BE2C (cell line): ENCODE measurements at places on chromosomes 1 and 21.
A peak's percentile ranks its signal among the peaks of the same experiment; 100 is the strongest.

GRCh38 chr1:151540982-151541377, 871 bp downstream of the TUFT1 start:
- no peak for DNase-seq

DNA sequence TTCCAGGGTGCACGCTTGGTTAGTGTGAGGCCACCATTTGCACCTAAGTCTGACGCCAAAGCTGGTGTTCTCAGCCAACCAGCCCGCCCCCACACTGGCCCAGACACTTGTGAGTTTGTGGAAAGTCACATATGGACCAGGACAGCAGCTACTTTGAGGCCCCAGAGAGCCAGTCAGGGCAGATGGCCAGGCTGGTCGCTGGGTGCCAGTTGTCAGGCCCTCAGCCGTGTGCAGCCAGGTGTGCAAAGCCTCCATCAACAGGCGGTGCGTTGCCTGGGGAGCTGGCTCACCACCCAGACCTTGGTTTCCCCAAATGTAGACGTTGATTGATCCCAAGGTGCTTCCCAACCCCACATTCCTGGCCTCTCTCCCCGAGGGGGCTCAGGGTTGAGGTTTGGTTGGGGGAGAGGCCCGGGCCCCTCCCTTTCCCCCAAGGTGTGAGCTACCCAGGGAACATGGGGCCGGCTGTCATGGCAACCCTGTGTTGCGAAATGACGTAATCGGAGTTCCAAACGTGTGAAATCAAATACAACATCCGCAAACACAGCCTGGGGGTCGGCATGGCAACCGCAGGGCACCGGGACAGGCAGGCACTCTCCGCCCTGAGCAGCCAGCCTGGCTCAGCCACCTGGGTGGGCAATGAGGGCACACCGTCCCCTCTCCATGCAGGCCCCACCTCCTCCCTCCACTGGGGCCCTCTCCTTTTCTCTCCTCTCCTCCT, 42.2 kb upstream of the WNT4 start:
- no peak for DNase-seq

- DNase-seq: no peak
These were observed 9.0 kb upstream of the UBE2U start for GRCh38 chr1:64194168-64195080.

- no peak for DNase-seq
These were observed 277.8 kb downstream of the LTN1 start for GRCh38 chr21:28714777-28715464.

- DNase-seq: no peak
These were observed 138.2 kb downstream of the NTPCR start for GRCh38 chr1:233088613-233089012.

DNA sequence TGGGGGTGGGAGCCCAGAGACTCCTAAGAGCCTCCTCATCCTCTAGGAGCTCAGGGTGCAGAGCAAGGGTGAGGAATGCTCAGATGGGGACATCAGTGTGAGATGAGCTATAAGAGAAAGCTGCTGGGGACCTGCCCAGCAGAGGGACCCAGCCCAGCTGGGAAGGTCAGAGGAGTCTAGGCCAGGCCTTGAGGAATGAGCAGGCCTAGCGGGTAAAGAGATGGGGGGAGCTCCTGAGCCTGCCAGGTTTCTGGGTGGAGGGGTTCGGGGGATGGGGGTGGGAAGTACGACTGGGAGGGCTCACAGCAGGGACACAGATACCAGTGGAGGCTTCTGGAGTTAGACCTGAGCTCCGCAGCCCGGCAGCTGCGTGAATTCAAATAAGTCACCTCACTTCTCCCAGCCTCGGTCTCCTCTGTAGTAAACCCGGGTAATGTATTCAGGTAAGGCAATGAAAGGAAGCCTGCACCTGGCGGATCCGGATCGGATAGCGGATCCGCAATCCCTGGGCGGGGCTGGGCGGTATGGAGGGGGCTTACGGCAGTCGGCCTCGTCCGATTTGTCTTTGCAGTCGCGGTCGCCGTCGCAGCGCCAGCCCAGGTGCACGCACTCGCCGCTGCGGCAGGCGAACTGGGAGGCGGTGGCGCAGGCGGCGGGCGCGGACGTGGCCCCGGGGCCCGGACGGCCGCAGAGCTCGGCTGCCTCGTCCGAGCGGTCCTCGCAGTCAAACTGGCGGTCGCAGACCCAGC, 38.0 kb upstream of the MAGOH start:
- DNase-seq: no peak

DNA sequence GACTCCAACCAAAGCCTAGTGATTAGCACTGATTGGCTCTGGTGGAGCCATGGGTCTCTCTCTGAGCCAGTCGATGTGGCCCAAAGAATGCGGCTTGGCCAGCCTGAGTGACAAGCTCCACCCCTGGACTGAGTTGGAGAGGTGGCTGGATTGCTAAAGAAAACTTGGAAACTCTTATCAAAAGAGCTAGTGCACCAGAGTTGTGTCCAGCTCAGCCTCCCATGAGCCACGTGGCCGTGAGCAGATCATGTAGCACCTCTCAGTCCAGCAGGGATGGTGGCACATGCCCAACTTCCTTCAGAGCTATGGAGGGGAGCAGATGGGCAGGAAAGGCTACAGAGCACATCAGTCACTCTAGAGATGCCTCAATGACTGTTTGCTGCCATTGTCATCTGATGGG, 142.8 kb upstream of the VAMP3 start:
- no peak for DNase-seq

DNA sequence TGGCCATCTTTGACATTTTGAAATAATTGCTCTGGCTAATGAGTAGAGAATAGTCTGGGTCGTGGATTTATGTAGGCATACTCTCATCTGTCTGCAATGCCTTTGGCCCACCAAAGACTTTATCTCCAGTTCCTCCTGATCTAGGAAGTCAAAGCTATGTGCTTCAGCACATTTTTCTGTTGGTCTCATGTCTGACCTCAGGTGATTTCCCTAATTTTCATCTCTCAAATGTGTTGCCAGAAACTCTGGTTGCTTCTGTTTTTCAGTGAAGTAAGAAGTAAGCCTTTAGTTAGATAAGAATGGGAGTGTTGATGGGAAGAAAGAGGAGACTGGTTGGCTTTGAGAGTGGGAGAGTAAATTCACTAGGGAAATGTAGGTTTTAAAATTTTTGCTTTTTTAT, 66.4 kb downstream of the GPR88 start:
- DNase-seq: no peak

DNA sequence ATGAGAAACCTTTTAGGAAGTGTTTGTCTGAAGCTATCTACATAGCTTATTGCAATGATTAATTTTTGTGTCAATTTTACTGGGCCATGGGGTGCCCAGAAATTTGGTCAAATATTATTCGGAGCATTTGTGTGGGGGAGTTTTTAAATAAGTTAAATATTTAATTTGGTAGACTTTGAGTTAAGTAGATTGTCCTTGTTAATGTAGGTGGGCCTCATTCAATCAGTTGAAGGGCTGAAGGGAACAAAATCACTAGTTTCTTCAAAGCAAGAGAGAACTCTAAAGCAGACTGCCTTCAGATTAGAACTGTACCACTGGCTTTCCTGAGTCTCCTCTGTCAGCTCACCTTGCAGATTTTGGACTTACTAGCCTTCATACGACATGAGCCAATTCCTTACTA, 1008.6 kb upstream of the ADAMTS5 start:
- no peak for DNase-seq

- DNase-seq: peak; percentile 86
These were observed 135.7 kb upstream of the KRTAP19-8 start for GRCh38 chr21:31173881-31174555.

- peak; percentile 65 for DNase-seq
These were observed 16.1 kb upstream of the ETV3 start for GRCh38 chr1:157154291-157154690.

DNA sequence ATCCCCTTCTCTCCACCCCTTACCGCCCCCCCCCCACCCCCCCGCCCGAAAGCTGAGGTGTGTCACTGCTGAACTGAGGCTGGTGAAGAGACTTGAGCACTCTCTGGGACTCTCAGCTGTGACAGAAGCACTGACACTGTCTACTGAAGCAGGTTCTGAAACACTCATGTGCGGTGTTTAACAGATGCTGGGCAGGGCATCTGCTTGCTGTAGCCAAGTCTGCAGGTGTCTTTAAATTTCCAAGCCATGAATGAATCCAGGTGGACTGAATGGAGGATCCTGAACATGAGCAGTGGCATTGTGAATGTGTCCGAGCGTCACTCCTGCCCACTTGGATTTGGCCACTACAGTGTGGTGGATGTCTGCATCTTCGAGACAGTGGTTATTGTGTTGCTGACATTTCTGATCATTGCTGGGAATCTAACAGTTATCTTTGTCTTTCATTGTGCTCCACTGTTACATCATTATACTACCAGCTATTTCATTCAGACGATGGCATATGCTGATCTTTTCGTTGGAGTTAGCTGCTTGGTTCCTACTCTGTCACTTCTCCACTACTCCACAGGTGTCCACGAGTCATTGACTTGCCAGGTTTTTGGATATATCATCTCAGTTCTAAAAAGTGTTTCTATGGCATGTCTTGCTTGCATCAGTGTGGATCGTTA, at the start of gene GPR52:
Gene GPR52 (plus strand): TSS at position 99 of the 665 bp plus-strand sequence. CDS start 148 bp downstream, at position 247.
- no peak for DNase-seq

DNA sequence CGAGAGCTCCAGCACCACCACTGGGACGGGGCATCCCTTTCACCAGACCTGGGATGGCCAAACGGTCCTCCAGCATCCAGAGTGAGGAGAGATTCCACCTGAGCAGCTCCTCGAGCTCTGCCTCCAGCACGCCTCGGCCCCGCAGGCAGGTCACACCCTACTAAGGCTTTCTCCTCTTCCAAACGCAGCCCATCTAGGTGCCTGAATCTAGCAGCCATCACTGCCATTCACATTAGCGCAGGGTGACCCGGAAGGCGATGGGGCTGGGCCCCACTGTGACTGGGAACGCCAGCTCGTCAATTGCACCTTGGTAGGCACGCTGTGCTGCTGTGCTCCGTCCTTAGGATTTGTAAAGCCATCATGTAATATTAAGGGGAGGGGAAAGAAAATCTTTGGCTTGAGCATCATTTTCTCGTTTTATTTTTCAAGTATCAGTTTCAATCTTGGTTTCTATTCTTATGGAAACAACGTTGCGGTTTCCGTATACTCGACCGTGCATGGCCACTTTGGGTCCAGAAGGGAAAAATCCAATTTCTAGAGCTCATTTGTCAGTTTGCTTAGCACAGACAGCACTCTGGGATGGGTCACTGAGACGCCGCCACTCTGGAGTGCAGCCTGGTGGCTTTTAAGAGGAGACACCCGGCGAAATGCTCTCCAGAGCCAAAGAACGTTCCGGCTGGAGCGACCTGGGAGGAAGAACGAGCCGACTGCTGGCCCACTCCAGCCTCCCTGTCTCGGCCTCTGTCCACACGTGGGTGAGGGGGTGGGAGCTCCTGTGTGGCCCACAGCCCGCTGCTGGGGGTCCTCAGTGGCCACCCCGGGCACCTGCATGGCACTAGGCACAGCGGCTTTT, 173.6 kb downstream of the PRDM16 start:
- no peak for DNase-seq

DNA sequence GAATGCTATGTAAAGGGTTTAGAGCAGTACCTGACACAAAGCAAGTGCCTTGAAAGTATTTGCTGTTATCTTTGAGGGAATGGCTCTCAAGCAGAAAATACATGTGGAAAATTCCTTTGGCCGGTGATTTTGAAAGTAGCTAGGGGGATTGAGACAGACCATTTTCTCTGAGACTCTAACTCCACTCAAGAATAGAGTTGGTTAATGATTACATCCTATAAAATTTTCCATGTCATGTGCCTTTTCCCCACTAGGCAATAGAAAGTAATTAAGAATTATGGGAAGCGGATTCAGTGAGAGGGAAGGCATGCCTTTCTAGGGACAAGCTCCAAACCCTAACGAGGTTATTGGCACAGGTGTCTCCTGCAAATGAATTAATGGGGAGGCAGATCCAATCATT, 276.0 kb downstream of the GPATCH2 start:
- no peak for DNase-seq

DNA sequence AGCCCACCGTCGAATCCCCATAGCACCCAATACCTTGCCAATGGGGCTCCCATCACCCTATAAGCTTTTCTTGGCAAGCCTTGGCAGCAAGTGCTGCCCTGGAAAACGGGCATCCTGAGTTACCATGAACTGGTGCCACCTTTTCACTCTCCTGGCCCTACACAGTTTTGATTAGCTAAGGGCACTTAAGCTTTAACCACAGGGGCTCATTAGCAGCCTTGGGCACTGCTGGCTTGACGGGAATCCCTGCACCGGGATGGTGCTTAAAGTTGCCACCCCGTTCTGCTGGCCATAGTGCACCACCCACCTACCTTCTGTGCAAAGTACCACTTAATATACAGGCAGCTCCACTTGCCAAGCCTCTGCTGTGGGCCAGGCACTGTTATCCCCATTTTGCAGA, 13.7 kb downstream of the PARS2 start:
- no peak for DNase-seq

DNA sequence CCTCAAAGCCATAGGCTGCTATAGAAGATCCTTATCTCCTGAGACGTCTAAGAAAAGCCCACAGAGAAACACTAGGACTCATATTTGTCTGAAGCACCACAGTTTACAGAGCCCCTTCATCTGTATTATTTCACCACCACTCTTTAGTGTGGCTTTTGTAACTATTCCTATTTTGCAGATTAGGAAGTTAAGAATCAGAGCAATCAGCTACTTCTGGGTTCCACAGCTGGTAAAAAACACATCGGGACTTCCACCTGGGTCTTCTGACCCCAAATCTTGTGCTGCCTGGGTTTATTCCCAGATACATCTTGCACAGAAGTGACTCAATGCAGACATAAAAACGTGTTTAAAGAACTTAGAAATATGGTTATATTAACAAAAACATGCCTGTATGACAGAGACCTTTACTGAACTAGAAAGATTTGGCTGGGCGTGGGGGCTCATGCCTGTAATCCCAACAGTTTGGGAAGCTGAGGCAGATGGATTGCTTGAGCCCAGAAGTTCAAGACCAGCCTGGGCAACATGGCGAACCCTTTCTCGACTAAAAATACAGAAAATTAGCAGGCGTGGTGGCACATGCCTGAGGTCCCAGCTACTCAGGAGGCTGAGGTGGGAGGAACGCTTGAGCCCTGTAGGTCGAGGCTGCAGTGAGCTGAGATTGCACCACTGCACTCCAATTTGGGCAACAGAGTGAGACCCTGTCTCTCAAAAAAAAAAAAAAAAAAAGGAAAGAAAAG, 40.9 kb downstream of the ELK4 start:
- no peak for DNase-seq

DNA sequence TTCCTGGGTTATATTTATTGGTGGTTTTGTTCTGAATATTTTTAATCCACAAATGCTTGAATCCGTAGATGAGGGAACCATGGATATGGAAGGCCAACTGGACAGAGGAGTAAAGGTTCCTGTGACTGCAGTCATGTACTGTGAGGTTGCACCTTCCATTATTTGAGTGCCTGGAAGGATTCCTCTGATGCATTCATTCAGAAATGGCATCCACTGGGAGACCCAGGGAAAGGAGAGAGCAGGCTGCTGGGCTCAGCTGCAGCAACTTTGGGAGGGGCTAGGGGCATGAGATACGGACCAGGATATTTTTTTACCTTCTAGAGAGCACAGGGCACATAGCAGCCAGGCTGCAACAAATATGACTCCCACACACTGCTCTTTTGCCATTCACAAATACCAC, 19.5 kb downstream of the AK2 start:
- no peak for DNase-seq
